ENCODE measurements at places on chromosomes 3 and 15.

GRCh38 chr3:23004971-23005370, 198.2 kb upstream of the UBE2E2 start:
- DNase-seq, result peak; percentile 46

GRCh38 chr3:195566797-195567196, 16.9 kb downstream of the APOD start:
- no peak for DNase-seq

- peak; percentile 58 for DNase-seq
These were observed at the start of gene PLAAT1 for GRCh38 chr3:193240850-193241706. TSS of gene PLAAT1 (plus strand) at chr3:193241222. CDS start at chr3:193255651, 14,429 bp downstream.

GRCh38 chr3:125085166-125085565, 29.4 kb upstream of the HEG1 start:
- DNase-seq, result no peak

- DNase-seq, result no peak
These were observed 191.8 kb upstream of the CGNL1 start for GRCh38 chr15:57184502-57184901.

- no peak for DNase-seq
These were observed 4.6 kb downstream of the LRRC2 start for GRCh38 chr3:46561511-46561910.

GRCh38 chr3:194446172-194446571, 40.6 kb downstream of the ATP13A3 start:
- DNase-seq, result no peak

GRCh38 chr3:117814975-117815374, 1105.4 kb downstream of the TUSC7 start:
- DNase-seq, result no peak

DNA sequence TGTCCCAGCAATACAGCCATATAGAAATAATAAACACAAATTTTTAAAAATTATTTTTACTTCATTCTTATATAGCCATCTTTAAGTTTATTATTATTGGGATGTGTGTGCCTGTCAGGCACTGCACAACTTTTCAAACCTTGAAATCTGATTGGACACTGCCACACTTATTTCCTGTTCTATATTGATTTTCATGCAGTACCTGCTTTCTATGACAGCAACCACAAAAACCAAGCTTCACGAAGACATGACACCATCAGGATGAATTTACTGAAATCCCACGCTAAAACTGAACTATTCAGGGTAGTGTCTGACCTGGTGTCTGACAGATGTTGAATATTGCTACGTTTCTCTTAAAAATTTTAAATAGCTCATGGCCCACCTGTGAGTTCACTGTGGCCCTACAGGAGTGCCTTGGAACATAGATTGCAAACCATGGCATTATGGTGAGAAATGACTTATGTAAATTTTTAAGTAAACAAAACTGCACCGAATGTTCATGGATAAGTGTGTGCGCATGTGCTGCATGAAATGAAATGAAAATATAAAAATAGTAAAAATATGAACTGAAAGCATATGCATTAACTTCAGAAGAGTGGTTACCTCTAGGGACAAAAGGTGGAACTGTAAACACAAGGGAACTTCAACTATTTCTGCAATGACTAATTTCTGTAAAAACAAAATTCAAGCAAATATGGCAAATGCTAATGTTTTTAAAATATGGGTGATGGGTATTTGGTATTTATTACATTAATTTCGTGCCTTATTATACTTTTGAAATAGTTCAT, 152.3 kb downstream of the ZBTB20 start:
- DNase-seq, result no peak

DNA sequence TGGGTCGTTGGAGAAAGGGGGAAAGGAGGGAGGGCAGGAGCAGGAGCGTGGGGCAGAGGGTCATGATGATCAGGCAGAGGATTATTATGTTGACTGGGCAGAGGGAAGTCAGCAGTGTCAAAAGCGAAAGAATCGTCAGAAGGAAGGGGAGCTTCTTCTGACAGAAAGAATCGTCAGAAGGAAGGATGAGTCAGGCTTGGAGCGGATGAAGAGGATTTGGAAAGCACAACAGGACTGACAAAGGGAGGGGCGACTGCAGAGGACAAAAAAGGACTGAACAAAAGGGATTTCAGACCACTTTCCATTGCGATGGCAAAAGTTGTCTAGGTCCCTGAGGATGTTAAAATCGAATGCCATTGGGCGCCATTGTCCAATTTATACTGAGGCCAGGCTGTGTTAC, 1053.5 kb downstream of the SI start:
- DNase-seq, result no peak

GRCh38 chr3:135760581-135760980, 204.9 kb upstream of the PPP2R3A start:
- DNase-seq, result no peak

GRCh38 chr15:58528188-58528870, 96.5 kb downstream of the LIPC start:
- peak; percentile 72 for DNase-seq

GRCh38 chr3:49721896-49722781, 1.6 kb downstream of the GMPPB start:
- no peak for DNase-seq

DNA sequence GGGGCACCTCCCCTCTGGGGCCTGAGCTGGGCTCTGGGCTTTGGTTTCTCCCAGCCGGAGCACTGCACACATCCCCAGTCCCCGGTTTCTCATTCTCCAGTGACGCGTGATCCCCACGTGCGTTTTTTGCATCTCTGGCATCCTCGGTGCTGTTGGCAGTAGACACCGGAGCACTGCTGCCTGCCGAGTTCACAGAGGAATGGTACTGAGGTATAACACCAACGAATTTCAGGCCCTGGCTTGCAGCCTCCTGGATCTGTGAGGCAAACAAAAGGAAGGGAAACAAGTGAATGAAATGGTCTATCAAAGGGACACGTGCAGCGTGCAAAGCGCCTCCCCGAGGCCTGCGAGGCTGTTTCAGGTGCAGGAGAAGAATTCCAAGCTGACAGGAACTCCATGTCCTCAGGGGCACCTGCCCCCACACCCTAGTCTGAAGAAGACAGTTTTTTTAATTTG, 112.9 kb downstream of the OXNAD1 start:
- DNase-seq, result no peak

- DNase-seq, result no peak
These were observed 130.7 kb downstream of the WNT7A start for GRCh38 chr3:13749063-13749764.

GRCh38 chr3:138862531-138862923, 27.8 kb upstream of the PIK3CB start:
- DNase-seq, result no peak

- no peak for DNase-seq
These were observed 182.7 kb downstream of the TIGIT start for GRCh38 chr3:114476511-114476910.

DNA sequence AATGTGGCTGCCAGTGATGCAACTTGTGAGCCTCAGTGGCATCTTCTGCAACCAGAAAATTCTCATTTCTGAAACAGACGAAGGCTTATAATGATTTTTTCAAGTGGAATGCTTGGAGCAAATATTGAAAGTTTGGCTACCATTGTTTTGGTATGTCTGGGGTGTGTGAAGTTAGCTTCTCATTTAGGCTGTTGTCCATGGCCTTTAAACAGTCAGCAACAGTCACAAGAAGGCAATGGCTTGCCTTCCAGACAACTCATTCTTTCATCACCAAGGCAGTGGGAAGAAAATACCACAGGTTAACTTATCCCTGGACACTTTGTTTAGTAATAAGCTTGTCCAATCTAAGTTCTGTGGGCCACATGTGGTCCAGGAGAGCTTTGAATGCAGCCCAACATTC, 4.7 kb upstream of the BNC1 start:
- peak; percentile 26 for DNase-seq

- DNase-seq, result no peak
These were observed 32.0 kb downstream of the SELENOT start for GRCh38 chr3:150635076-150635475.

GRCh38 chr3:113374078-113374477, 67.2 kb downstream of the CFAP44 start:
- DNase-seq, result no peak

- DNase-seq, result peak; percentile 72
These were observed 98.9 kb downstream of the APBA2 start for GRCh38 chr15:28984421-28985315.

GRCh38 chr3:30435861-30436331, 170.5 kb upstream of the TGFBR2 start:
- no peak for DNase-seq

DNA sequence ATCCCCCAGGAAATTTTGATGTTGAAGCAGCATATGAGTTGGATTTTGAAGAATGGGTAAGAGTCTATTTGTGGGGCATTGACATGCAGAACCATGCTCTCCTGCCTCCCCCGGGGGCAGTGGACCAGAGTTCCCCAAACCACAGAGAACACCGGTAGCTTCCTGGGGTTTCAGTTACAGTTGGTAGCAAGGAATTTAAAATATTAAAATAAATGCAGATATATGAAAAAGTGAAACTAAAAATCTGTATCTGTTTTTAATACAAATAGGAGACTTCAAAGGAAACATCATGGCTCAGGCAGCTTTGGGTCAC, 37.4 kb downstream of the SLC9A9 start:
- no peak for DNase-seq

- DNase-seq, result peak; percentile 80
These were observed 59.4 kb downstream of the SLC6A6 start for GRCh38 chr3:14461748-14462324.

GRCh38 chr15:64754663-64755426, 20.5 kb downstream of the RBPMS2 start:
- DNase-seq, result no peak

- no peak for DNase-seq
These were observed 51.5 kb downstream of the TJP1 start for GRCh38 chr15:29770796-29771195.

GRCh38 chr15:39629371-39629770, 48.5 kb downstream of the THBS1 start:
- DNase-seq, result no peak

- no peak for DNase-seq
These were observed 53.5 kb upstream of the KPNA4 start for GRCh38 chr3:160618878-160619277.

DNA sequence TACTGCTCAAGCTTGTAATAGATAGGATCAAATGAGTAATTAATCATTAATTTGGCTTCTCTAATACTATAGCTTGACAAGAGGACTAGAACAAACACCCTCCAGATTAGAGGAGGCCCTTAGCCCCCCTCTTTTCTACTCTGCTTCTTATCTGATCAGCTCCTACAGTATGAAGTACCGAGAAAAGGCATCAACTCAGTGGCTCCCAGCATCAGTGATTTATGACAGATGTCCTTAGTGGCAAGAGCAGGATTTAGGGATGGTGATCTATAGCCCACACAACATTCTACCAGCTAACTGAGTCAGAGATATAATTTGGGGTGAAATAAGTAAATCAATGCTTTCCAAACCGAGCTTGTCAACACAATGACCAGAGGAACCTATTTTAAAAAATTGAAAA, 541.1 kb downstream of the NLGN1 start:
- DNase-seq, result no peak

DNA sequence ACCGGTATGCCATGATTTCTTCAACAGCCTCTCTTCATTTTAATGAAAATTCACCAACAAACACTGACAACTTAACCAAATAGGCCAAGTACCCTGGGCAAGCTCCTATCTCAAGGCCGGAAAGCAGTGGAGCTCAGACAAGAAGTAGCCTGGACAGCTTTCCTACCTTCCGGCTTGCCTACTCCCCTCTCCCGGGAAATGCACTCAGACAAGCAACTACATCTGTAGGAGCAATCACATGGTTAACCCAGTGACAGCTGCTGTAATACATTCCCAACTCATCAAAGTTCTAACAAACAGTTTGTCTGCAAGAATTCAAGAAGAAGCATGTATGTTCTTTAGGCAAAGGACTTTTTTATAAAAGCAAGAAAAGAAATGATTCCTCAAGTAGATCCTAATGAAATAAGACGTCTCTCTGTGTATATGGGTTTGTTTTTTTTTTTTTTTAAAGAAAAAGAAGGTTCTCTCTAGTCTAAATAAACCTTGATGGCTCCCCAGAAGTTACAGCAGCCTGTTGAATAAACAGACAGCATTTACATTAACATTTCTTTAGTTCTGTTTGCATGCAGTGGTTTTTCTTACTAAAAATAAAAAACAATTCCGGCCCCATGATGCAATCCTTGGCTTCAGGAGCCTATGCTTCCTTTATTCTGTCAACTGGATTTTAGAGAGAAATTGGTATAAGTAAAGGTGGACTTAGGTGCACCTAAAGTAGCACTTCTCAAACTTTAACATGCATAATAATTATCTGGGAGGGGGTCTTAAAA, 278.7 kb downstream of the NEK10 start:
- no peak for DNase-seq

DNA sequence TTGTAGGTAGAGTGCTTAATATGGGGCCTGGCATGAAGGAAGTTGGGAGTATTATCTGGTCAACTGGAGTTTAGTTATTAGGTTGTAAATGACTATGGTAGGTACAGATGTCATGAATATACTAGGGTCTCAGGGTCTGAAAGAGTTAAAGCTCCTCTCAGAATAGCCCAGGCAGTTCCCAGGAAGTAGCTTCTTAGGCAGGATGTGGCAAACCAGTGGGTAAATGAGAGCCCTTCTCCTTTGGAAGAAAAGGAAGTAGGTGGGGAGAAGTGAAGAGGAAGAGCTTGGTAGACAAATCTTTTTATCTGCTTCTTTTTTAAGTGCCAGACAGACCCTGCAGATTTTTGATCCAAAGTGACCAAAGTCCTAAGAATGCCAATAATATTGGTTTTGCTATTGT, 24.5 kb downstream of the MAP2K1 start:
- no peak for DNase-seq

DNA sequence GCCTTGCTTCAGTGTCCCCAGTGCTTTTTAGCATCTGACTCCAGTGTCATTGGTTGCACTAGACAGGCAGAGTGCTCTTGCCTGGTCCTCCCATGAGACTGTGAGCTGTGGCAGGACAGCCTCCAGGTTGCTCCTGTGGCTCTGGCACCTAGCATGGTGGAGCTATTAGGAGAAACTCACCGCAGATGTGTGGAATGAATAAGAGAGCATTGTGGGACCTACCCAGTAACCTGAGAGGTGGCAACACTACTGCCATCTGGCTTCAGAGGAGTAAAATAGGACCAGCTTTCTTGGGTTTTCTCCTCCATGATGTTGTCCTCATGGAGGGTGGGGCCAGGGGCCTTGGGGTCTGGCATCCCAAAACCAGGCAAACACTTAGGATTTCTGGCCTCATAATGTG, 183.6 kb downstream of the EPHB1 start:
- no peak for DNase-seq

- DNase-seq, result no peak
These were observed 180.5 kb downstream of the THSD4 start for GRCh38 chr15:71295603-71296314.

DNA sequence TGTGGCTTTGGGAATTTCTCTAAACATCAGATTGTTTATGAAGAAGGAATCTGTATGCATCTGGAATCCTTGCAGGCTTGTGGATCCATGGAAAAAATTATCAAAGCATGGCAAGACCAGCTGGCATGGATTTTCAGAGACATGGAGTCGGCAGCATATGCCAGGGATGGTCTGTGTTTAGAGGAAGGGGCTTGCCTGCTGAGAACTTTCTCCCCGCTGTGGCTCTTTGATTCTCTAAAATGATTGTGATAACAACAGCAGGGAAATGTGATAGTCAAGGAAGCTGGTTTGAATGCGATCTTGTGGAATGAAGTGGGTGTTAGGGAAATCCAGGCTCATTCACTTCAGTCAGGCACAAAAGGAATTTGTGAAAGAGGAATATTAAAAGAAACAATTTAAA, 245.7 kb upstream of the THRB start:
- DNase-seq, result no peak

GRCh38 chr15:63718590-63719035, 115.1 kb downstream of the HERC1 start:
- DNase-seq, result peak; percentile 38

- DNase-seq, result no peak
These were observed 28.8 kb downstream of the LYZL4 start for GRCh38 chr3:42381551-42382082.

- no peak for DNase-seq
These were observed 102.3 kb upstream of the TPM1 start for GRCh38 chr15:62940093-62940754.
